NCI-H1694 treated with DMSO at 0.1 percent for 48 hours (cell line): ENCODE measurements at places on chromosomes 2 and 18.

DNA sequence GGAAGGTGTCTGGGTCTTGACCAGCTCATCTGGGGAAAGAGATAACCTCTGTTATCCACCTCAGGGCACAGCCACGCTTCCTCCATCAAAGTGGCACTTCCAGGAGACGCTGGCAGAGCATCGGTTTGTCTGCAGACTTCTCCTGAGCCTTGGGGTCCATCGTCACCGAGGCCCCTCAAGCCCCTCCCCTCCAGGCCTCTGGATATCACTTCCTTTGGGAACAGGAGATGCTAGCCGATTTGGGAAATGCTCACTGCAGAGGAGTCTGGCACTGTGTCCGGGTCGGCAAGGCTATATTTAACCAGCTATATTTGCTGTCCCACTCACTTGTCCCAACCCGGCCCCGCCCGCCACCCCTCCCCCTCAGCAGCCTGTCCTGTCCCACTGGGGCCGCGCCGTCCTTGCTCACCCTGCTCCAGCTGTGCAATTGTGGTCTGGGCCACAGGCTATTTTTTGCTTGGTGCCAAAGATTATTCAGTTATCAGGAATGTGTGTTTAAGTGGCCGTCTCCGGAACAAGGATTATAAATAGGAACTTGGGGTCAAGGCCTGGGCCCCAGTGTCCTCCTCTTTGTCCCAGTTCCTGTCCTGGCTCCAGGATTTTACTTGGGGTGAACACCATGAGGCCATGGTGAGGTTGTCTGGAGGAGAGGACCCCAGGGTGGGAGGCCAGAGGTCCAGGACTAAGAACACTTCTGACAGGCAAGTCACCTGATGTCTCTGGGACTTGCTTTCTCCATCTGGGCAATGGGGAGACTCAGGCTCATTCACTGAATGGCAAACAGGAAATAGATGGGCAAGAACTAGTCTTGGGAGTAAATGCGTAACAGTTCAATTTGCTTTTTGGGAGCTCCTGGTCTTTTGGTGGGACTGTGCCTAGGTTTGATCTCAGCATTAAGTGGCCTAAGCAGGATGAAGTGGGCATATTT, 263.6 kb downstream of the DYSF start:
- DNase-seq, result no peak

- no peak for DNase-seq
These were observed 262.7 kb upstream of the EPAS1 start for GRCh38 chr2:46034535-46034934.

- no peak for DNase-seq
These were observed 12.6 kb upstream of the SLC9A4 start for GRCh38 chr2:102460467-102460866.

DNA sequence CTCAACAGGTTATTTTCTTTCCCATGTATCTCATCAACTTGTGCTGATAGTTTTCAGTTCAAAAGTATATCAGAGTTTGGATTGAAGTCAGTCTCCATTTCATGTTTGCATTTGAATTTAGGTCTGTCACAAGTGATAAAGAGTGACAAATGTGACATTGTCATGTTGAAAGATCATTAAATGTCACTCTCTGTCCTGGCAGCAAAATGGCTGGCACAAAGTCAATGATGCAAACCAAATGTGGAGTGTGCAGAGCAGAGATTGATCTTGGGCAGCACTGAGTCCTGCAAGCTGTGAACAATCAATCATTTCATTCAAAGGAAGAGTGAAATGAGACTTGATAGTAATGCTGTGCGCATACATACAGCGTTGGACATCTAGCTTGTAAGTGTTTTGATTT, 421.8 kb upstream of the CDH7 start:
- DNase-seq, result no peak

DNA sequence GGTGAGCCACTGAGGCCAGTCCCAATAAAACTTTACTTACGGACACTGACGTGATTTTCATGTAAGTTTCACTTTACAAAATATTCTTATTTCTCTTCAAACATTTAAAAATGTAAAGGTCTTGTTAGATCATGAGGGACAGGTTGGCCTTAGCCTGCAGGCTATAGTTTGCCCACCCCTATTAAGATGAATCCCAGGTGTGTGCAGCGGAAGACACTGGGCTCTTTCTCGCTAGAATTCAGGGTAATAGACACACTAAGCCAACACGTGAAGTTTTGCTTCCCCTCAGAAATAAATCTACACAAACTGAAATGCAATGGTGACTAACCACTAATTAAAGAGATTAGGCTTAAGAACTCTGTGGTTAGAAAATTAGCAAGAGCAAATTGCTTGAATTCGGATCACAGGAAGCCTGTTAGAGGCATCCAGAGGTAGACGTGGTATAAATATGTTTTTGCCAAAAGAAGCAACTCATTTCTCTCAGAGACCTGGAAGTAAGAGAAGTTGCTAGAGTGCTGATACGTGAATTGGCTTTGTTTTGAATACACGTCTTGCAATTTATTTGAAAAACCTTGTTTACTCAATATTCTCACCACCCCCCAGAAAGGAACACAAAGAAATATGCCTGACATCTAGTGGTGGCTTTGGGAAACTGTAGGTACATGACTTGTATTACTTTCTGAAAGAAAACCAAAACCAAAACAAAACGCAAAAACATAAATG, 151.6 kb downstream of the DTNB start:
- peak; percentile 89 for DNase-seq

DNA sequence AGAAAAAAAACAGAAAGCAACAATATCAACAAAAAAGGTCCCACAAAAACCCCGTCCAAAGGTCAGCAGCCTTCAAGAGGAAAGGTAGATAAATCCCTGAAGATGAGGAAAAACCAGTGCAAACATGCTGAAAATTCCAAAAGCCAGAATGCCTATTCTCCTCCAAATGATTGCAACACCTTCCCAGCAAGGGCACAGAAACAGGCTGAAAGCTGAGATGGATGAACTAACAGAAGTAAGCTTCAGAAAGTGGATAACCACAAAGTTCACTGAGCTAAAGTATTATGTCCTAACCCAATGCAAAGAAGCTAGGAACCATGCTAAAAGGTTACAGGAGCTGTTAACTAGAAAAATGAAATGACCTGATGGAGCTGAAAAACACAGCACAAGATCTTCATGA, 226.4 kb upstream of the DSEL start:
- no peak for DNase-seq

- DNase-seq, result no peak
These were observed 839 bp upstream of the GPR148 start for GRCh38 chr2:130728007-130728454.

DNA sequence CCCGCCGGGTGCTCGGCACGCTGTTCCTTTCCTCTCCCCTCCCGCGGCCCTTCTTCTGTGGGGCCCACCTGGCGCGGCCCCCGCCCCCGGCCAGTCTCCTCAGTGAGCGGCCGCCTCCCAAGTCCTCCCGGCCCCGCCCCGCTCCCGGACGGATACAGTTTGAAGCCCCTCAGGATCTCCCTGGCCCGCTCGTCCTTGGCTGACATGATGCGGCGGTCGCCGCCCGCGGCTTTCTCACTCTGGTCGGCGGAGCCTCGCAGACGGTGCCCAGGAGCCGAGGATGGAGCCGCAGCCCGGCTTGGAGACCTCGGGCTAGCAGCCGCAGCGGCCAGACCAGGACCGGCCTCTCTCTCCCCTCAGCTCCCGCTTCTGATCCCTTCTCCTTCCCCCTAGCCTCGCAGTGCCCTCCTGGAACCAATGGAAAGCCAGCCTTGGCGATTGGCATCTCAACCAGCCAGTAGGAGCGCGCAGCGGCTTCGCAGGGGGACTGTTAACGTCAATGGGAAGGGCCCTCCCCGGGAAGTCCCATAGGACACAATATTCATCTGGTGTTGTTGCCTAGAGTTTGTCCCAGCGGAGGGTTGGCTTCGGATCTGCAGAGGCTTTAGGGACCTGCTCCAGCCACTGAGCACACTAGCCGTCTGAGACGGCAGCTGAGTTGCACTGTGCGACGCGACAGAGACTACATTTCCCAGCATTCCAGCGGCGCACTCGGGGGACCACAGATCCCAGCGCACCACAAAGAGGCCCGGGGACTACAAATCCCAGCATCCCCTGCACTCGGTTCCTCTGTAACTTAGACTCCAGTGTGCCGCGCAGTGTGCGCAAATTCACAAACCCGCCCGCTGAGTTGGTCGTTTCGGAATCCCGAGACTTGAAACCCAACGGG, at the start of gene PDE6D:
PDE6D (minus strand) TSS at position 374 of the 889 bp plus-strand sequence; CDS start at position 206, 168 bp downstream.
- peak; percentile 98 for DNase-seq

GRCh38 chr2:241007111-241007510, 8.7 kb downstream of the SNED1 start:
- DNase-seq, result no peak

DNA sequence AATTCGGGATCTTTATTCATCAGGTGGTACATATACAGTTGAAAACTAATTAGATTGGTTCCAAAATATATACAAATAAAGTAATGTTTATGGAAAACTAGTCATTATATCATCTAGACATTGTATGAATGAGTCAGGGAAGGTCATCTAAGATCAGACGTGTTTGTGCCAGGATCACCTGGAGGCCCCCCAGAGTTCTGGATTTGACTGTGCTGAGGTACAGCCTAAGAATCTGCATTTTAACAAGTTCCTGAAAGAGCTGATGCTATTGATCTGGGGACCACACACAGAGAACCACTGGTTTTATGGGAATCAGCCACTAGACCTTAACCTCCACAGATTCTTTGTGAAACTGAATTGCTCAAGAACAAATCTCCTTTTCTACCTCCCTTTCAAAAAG, 43.2 kb downstream of the PARD6G start:
- no peak for DNase-seq

DNA sequence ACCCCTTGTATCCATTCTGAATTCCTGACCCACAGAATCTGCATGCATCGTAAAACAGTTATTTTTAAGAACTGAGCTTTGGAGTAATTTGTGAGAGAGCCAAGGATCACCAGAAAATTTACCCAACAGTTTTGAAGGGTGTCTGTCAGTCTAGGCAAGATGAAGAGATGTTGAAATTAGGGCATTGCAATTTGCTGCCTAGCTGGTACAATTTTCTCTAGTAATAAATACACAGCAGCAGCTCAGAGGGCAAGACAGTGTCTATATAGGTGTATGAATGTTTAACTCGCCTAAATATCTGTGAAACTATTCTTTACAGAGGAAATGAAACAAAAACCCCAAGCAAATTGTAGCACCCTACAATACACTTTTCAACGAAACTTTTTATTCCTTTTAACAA, 377.8 kb upstream of the POU3F3 start:
- no peak for DNase-seq

- DNase-seq, result no peak
These were observed 31.1 kb upstream of the EIF2AK3 start for GRCh38 chr2:88658326-88658725.

DNA sequence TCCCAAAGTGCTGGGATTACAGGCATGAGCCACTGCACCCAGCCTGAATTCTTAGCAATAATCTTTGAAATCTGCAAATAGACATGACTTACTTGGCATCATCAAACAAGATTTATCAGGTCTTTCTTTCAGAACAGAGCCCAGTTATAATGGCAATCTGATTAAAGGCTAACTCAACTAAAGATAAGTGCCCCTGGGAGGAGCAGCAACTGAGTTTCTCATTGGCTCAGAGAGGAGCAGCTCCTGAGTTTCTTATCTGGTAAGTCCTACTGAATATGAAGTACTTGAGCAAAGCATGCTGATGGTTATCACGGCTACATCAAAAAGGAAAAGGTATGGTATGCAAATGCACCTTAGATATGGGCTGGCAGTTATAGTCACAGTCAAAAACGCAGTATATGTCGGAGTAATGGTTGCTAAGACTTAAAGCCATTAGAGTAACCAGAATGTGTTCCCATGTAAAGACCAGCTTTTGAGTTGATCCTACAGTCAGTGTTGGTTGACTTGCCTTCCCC, 15.0 kb upstream of the AP1S3 start:
- no peak for DNase-seq

DNA sequence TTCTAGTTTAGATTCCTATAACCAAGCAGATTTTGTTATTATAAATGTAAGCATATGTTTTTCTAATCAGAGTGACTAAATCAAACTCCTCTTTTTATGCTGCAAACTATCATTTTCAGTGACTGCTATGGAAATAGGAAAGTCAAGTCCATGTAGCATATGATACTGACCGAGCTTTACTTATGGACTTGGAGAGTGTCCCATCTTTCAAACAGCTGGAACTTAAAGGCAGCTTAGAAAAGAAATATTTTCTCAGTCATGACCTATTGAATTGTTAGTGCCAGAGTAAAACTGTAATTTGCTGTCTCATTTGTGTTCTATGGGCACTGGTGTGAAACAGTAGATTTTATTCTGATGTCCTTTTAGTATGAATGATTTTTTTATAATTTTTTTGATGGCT, 76.7 kb downstream of the PHLPP1 start:
- no peak for DNase-seq
